ENCODE measurements at places on chromosomes 13 and 19. TPM values are rescaled to one million over a fixed set of nuclear protein-coding genes. Genes with fewer than 3 reads are reported as not detected.

Gene XRCC1
- 10.9 TPM for total RNA-seq

Gene GRIN3B
- 0.20 TPM for total RNA-seq

Gene C5AR1
- 0.39 TPM for total RNA-seq

Gene SHANK1
- 6.4 TPM for total RNA-seq

Gene LSM14A
- 121 TPM for total RNA-seq

Measured in smooth muscle cell of the pulmonary artery (primary cell).